ENCODE measurements at places on chromosomes 7 and 10. TPM values are rescaled to one million over a fixed set of nuclear protein-coding genes. Genes with fewer than 3 reads are reported as not detected.

The TAX1BP1 gene
- total RNA-seq, result 150 TPM

The ITGA8 gene
- not detected for total RNA-seq

- DNase-seq, result no peak
- no peaks in the 10 kb centered on the region for H3K27me3 ChIP-seq
- no peak overlapping the region for H3K27ac ChIP-seq
- H3K4me3 ChIP-seq, result no peak overlapping the region
These were observed 173.6 kb upstream of the IMMP2L start for GRCh38 chr7:111735661-111736551.

- H3K36me3 ChIP-seq, result no peaks in the 10 kb centered on the region
- peaks cover 7% of the 10 kb centered on the region for H3K4me1 ChIP-seq
- H3K27me3 ChIP-seq, result peaks cover 3% of the 10 kb centered on the region
- no peak overlapping the region for H3K4me3 ChIP-seq
- H3K27ac ChIP-seq, result no peak overlapping the region
These were observed 81.2 kb downstream of the MKX start for GRCh38 chr10:27664461-27664860.

DNA sequence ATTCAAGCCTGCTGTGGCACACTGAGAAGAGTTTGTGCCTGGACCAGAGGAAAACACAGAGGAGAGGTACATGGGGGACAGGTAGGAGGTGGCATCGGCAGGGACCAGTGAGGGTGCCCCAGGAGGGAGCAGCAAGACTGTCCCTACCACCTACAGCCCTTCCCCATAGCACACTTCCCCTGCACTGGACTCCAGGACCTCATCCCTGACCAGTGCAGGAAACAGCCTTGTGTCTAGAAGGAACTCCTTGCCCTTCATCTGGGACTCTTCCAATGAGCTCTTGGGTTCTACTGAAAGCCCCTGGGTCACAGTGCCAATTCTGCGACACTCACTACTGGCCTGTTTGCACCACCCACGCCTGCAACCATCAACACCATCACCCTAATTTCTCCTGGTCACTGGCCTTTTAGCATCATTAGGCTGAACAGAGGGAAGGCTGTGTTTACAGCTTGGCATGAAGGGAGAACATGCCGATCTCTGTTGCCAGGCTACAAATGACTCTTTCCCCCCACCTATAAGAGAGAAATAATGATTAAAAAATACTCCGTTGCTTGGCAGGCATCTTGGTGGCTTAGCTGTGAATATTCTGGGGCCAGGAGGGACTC is 371.9 kb upstream of the ZMIZ1 start:
- no peaks in the 10 kb centered on the region for H3K4me1 ChIP-seq
- DNase-seq, result no peak
- no peak overlapping the region for H3K27ac ChIP-seq

DNA sequence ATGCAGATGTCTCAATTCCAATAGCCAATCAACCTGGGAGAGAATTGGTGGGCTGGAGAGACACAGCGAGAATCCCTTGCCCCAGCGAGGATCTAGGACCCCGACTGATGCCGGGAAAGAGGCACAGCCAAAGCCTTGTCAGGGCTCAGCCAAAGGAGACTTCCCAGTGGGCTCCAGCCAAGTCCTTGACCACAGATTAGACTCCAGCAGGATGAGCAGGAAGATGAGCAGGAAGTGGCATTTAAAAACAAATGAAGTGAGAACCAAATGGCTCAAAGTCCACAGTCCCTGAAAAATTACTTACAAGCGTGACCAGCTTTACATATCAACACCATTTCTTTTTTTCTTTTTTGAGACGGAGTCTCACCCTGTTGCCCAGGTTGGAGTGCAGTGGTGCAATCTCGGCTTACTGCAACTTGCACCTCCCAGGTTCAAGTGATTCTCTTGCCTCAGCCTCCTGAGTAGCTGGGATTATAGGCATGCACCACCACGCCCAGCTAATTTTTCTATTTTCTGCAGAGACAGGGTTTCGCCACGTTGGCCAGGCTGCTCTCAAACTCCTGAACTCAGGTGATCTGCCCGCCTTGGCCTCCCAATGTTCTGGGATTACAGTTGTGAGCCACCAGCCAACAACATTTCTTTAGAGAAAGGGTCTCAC is 40.2 kb downstream of the CTBP2 start:
- DNase-seq, result no peak
- peaks cover 65% of the 10 kb centered on the region for H3K4me1 ChIP-seq
- H3K27ac ChIP-seq, result no peak overlapping the region

GRCh38 chr7:92460510-92460909 is 13.2 kb downstream of the GATAD1 start:
- no peak overlapping the region for H3K4me3 ChIP-seq
- no peak for DNase-seq
- H3K27ac ChIP-seq, result no peak overlapping the region
- no peaks in the 10 kb centered on the region for H3K27me3 ChIP-seq
- peaks cover 18% of the 10 kb centered on the region for H3K36me3 ChIP-seq
